ENCODE measurements at places on chromosomes 3 and 15. TPM values are rescaled to one million over a fixed set of nuclear protein-coding genes. Genes with fewer than 3 reads are reported as not detected.

- H3K27me3 ChIP-seq = no peaks in the 10 kb centered on the region
- DNase-seq = peak; percentile 59
- H3K36me3 ChIP-seq = no peaks in the 10 kb centered on the region
- peak overlapping the region; percentile 78 for H3K27ac ChIP-seq
- no peak overlapping the region for H3K4me3 ChIP-seq
- no peaks in the 10 kb centered on the region for H3K4me1 ChIP-seq
Observed at GRCh38 chr15:101324524-101325177, 29.6 kb upstream of the SNRPA1 start.

GRCh38 chr15:73712107-73712506 is 27.9 kb downstream of the CD276 start:
- H3K4me1 ChIP-seq = no peaks in the 10 kb centered on the region
- H3K36me3 ChIP-seq = no peaks in the 10 kb centered on the region
- no peak overlapping the region for H3K4me3 ChIP-seq
- no peak for DNase-seq
- H3K27me3 ChIP-seq = no peaks in the 10 kb centered on the region

- no peak overlapping the region for H3K27ac ChIP-seq
- H3K27me3 ChIP-seq = no peaks in the 10 kb centered on the region
- H3K4me3 ChIP-seq = no peak overlapping the region
- no peaks in the 10 kb centered on the region for H3K4me1 ChIP-seq
- no peaks in the 10 kb centered on the region for H3K36me3 ChIP-seq
- DNase-seq = peak; percentile 31
Observed at GRCh38 chr15:37981775-37982174, 47.3 kb downstream of the TMCO5A start.

DNA sequence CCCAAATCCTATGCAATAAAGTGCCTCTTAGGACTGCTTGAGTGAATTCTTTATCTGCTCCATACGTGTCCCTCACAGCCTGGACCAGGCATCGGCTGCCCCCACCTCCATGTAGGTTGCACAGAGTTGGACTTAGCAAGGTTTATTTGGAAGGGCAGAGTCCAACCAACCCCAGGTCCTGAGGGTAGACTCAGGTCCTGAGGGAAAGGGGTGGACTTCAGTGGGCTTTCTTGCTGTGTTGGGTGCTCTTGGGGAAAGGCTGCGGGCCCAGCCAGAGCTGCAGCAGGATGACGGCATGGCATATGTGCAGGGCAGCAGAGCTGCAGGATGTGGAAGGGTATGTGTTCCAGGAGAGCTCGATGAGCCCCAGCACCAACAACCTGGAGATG is 6.5 kb downstream of the ALG3 start:
- no peak overlapping the region for H3K4me3 ChIP-seq
- no peak for DNase-seq
- no peaks in the 10 kb centered on the region for H3K4me1 ChIP-seq

DNA sequence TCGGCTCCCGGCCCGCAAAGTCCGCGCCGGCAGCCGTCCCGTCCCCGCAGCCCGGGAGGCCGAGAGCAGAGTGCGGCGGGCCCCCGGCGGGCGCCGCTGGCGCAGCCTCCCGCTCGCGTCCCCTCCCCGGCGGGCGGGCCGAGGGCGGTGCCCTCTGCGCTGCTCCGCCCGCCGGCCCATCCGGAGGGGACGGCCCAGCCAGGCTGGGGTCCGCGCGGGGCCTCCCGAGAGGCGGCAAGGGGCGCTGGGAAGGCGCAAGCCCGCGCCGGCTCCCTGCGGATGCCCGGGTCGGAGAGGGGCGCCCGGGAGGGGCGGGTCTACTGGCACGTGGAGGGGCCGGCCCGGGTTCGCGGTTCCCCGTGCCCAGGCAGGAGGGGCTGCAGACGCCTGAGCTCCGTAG is at the start of the genes CLCN2 and POLR2H:
CLCN2 (minus strand) TSS at position 74 of the 400 bp plus-strand sequence. CDS start 126 bp downstream, outside the sequence.
POLR2H (plus strand) TSS at position 179 of the 400 bp plus-strand sequence. CDS start 1,783 bp downstream, outside the sequence.
- peaks cover 26% of the 10 kb centered on the region for H3K4me1 ChIP-seq
- peak within 1 kb of the TSS; percentile 98 for H3K27ac ChIP-seq
- peak; percentile 93 for DNase-seq
- no peaks in the 10 kb centered on the region for H3K36me3 ChIP-seq
- peak within 1 kb of the TSS; percentile 93 for H3K4me3 ChIP-seq

DNA sequence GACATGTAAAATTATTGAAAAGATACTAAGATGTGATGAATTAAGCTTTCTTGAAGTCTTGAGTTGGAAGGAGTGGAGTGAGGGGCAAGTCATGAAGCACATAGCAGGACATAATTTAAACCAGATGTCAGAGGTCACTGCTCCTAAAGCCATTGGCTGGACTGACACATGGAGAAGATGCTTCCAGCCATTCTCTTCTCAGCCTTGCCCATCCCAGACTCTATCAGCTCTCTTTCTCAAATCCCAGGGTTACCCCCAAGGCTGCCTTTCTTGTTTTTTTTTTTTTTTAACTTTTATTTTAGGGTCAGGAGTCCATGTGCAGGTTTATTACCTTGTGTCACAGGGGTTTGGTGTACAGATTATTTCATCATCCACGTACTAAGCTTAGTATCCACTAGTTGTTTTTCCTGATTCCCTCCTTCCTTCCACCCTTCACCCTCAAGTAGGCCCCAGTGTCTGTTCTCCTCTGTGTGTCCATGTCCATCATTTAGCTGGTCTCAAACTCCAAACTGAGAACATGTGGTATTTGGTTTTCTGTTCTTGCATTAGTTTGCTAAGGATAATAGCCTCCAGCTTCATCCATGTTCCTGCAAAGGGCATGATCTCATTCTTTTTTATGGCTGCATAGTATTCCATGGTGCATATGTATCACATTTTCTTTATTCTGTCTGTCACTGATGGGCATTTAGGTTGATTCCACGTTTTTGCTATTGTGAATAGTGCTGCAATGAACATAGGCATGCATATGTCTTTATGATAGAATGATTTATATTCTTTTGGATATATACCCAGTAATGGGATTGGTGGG is 18.9 kb downstream of the XIRP1 start:
- H3K27me3 ChIP-seq = no peaks in the 10 kb centered on the region
- H3K4me1 ChIP-seq = peaks cover 11% of the 10 kb centered on the region
- H3K36me3 ChIP-seq = no peaks in the 10 kb centered on the region
- DNase-seq = no peak
- no peak overlapping the region for H3K27ac ChIP-seq

GRCh38 chr15:85282504-85283115 is 97.8 kb upstream of the AKAP13 start:
- H3K27ac ChIP-seq = peak overlapping the region; percentile 17
- no peak for DNase-seq
- H3K36me3 ChIP-seq = no peaks in the 10 kb centered on the region
- no peak overlapping the region for H3K4me3 ChIP-seq

DNA sequence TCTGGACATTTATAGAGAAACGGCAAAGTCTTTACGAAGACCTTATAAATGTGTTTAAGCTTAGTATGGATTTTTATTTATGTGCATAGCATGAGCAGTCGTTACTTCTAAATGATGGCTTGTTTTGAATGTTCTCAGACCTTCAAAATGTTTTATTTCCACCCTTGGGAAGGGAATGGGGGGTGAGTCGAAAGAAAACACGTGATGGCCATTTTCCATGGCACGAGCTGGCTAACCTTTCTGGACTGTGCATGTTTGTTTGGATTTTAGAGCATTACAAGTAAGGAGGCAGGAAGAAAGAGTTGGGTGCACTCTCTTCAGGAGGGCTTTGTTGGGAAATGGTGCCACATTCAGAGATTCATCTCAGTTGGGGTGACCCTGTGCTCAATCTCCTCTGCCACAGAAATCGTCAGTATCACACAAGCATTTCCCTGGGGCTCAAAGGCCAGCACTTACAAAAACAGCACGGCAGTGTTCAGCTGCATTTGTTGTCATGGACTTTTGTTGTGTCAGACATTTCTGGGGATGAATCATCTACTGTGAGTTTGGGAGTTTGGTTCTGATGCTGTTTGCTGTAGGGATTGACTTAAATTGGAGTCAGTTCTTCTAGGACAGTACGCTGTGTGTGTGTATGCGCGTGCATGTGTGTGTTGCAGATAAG is 52.3 kb upstream of the ADAMTS9 start:
- no peaks in the 10 kb centered on the region for H3K4me1 ChIP-seq
- no peaks in the 10 kb centered on the region for H3K36me3 ChIP-seq
- peak; percentile 23 for DNase-seq
- peak overlapping the region; percentile 52 for H3K27ac ChIP-seq

DNA sequence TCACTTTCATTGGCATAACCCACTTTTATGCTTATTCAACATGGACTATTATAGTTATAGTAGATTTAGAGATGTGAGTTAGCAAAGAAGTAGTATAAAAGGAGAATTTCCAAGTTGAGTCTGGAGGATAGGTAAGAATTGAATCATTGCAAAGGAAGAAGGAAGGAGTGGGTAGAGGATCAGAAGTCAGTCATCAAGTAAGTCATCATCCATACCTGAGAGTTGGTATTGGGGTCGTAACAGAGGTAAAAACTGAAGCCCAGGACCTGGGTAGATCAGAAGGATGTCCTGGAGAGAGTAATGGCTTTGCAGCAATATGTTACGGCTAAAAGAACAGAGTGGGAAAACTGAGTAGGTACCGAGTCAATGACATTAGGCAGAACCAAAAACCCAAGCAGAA is 265.7 kb downstream of the SUCLG2 start:
- no peak overlapping the region for H3K27ac ChIP-seq
- no peak overlapping the region for H3K4me3 ChIP-seq
- DNase-seq = no peak
- H3K4me1 ChIP-seq = no peaks in the 10 kb centered on the region

The C3orf52 gene
- 9.3 TPM for polyA plus RNA-seq

The CFAP100 gene
- not detected for polyA plus RNA-seq

The COL7A1 gene
- 24.7 TPM for polyA plus RNA-seq

The P2RY1 gene
- polyA plus RNA-seq = 3.3 TPM

The PBRM1 gene
- 43.7 TPM for polyA plus RNA-seq

The ACSBG1 gene
- polyA plus RNA-seq = 0.47 TPM
